ENCODE measurements at places on chromosomes 2 and 18.
A peak's percentile ranks its signal among the peaks of the same experiment; 100 is the strongest.

GRCh38 chr2:119156891-119157773, 1.4 kb downstream of the C1QL2 start:
- DNase-seq: no peak

GRCh38 chr2:234467289-234467688, 29.6 kb downstream of the ARL4C start:
- DNase-seq: peak; percentile 20

DNA sequence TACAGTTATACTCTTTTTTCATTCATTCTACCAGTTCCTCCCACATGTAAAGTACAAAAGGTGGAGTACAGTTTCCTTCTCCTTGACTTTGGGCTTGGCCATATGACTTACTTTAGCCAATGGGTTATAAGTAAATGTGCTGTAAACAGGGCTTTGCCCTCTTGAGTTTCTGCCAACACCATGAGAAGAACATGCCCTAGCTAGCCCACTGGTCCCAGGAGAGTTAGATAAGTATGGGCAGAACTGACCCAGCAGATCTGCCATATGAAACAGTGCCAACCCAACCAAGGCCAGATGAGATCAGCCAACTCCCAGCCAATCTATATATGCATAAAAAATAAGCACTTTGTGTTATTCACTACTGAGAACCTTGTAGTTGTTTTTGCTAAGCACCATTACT, 25.5 kb downstream of the ZC3H8 start:
- DNase-seq: no peak

DNA sequence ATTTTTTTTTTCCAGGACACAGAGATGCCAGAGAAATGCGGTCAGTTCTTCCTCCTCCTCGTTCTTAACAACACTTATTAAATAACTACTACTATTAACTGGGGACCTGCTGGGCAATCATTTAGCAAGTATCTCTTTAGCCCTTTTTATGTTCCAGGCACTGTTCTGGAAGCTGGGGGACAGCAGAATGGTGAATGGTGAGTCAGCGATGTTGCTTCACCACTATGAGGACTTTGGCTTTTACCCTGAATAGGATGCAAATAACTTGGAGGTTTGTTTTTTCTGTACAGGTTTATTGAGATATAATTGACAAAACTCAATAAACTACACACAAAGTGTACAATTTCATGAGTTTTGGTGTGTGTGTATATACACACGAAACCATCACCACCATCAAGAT, 179.9 kb upstream of the MSH6 start:
- no peak for DNase-seq

DNA sequence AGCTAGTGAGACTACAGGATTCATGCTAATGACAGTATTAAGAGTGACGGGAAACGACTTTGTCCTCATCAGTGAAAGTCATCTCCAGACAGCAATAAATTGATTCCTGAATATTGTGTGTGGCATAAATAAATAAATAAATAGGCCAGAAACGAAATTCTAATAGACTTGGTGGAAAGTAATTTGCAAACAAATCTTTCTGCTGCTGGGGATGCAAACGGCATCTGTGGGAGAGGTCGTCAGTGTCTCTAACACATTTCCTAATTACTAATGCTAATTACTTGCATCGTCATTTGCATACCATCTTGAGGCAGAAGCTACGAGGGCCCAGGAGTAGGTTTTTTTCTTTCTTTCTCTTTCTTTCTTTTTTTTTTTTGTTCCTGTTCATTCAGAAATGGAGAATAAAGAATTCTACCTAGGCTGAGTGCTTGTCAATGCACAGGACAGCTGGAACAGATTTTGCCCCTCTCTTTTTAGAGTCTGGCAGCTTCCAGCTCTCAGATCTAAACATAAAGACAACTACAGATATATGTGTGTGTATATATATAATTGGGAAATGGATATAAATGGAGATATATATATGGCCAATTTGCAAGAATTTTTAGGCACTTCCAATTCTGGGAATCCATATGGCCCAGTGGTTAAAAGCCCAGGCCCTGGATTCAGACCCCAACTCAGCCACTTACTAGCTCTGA, 75.1 kb downstream of the SPP2 start:
- no peak for DNase-seq

DNA sequence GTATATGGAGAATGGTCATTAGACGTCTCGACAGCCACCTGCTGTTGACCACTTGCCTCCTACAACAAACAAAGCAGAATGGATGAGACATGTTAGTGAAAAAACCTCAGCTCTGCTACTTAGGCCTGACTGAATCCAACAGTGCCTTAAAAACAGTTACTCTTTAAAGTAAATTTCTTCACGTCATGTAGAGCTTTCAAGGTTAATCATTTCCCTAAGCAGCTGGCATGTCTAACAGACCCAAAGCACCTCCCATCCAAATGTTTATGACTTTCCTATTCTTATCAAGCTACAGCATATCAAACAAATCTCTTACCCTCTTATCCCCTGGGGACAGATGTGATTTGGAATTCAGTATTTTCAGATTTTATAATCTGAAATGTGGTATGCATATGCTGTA, 75.6 kb upstream of the ITGB6 start:
- no peak for DNase-seq

- DNase-seq: no peak
These were observed 27.5 kb downstream of the LPIN1 start for GRCh38 chr2:11773747-11774525.

Data from GM04503 (cell line).